A549 treated with Hydrocortisone at 1 μM for 4 hours (cell line): ENCODE measurements at places on chromosomes 2 and 18. TPM values are rescaled to one million over a fixed set of nuclear protein-coding genes. Genes with fewer than 3 reads are reported as not detected.

GKN2 gene
- total RNA-seq, result 1.8 to 3.1 TPM (median 2.5 TPM) in 5 replicates

GAREM1 gene
- total RNA-seq, result 4.6 to 6.4 TPM (median 5.2 TPM) in 5 replicates

TSPYL6 gene
- total RNA-seq, result not detected in 5 replicates

ITGAV gene
- 47.8 to 94.8 TPM (median 88.2 TPM) in 5 replicates for total RNA-seq
